ENCODE measurements at places on chromosomes 7 and 10.
A peak's percentile ranks its signal among the peaks of the same experiment; 100 is the strongest.

GRCh38 chr10:48462482-48463020, 142.3 kb downstream of the ARHGAP22 start:
- no peak for DNase-seq

DNA sequence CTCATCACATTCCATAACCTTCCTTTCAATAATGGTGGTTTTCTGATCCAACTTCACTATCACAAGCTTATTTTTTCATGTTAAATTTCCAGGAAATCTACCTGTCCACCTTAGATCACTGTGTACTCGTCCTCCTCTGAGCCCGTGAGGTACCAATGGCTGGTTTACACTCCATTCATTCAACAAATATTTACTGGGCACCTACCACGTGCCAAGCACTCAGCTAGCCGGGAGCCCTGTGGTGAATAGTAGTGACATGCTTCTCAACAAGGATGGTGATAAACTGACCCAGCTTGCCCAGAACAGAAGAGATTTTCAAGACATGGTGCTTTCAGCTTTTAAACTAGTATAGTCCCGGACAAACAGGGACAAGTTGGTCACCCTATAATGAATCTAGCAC, 98.2 kb downstream of the FAM204A start:
- DNase-seq: no peak

- DNase-seq: no peak
These were observed 39.3 kb downstream of the CALD1 start for GRCh38 chr7:134818613-134819345.

- peak; percentile 76 for DNase-seq
These were observed 68.5 kb upstream of the EEPD1 start for GRCh38 chr7:36084485-36085091.

DNA sequence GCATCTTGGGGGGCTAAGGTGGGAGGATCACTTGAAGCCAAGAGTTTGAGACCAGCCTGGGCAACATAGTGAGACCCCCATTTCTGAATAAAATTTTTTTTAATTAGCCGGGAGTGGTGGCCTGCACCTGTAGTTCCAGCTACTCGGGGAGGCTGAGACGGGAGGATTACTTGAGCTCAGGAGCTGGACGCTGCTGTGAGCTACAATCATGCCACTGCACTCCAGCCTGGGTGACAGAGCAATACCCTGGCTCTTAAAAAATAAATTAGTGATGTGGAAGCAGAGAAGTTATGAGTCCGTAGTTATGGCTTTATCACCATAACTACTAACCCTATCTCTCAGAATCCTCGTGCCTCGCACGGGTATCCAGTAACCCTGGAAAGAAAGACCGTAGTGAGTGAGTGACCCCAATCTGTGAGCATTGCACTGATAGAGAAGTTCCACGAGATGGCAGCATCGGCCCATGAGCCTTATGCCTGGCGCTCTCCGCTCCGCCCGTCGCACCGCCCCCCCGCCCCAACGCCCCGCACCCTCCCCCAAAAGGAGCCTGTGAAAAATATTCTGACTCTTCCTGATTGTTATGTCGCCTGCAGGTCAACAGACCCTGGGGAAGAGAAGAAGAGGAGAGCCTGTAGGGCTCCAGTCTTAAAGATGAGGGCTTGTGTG, 4.9 kb upstream of the SLC29A3 start:
- DNase-seq: no peak

GRCh38 chr7:111393011-111393754, 169.1 kb downstream of the IMMP2L start:
- DNase-seq: no peak

DNA sequence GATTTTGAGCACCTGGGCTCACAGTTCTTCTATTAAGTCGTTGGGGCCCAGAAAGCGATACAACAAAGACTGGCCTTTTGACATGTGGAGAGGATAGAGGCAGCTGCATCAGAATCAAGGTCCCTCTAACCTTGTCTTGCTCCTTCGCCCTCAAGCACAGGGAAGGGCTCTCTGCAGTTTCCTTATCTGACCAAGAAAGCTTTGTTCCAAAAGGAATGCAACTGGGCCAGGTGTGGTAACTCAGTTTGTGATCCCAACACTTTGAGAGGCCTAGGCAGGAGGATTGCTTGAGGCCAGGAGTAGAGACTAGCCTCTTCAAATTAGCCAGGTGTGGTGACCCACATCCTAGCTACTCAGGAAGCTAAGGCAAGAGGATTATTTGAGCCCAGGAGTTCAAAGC, 32.2 kb downstream of the SVOPL start:
- peak; percentile 92 for DNase-seq

DNA sequence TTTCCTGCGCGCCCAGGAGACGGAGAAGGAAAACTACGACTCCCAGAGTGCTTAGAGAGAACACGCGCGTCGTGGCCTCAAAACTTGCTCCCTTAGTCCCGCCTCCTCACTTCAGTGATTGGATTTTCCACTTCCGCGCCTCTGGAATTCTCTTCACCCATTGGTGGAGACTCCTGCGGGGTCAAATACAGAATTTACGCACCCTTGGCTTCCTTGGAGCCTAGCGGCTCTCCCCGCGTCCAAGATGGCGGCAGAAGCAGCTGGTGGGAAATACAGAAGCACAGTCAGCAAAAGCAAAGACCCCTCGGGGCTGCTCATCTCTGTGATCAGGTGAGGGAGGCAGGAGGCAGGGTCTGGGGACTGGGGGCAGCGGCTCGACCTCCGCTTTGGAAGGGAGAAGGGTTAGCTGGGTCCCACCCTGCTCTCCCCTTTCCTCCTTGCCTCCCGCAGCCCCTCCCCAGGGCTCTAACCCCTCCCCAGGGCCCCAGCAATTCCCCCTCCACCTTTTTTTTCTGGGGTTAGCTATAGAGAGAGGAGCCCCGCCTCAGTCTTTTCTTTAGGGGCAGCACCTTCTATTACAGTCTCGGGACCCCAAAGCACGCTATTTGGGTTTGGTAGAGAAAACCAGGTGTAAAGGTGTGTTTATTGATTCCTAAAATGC, at the start of gene EXOC4:
TSS of gene EXOC4 (plus strand) at position 221 of the 661 bp plus-strand sequence.
- peak; percentile 98 for DNase-seq

Measured in trophoblast cell (in vitro differentiated cells and primary cell).